Spinal cord (tissue), 10 donors: ENCODE measurements at places on chromosomes 1 and 21. TPM values are rescaled to one million over a fixed set of nuclear protein-coding genes. Genes with fewer than 3 reads are reported as not detected.
A peak's percentile ranks its signal among the peaks of the same experiment; 100 is the strongest.

GRCh38 chr1:62439652-62440371 lies 3.0 kb downstream of the USP1 start:
- peaks cover 9% of the 10 kb centered on the region for H3K36me3 ChIP-seq
- DNase-seq = no peak
- no peak overlapping the region for H3K4me3 ChIP-seq
- peaks cover 10% of the 10 kb centered on the region for H3K4me1 ChIP-seq

DNA sequence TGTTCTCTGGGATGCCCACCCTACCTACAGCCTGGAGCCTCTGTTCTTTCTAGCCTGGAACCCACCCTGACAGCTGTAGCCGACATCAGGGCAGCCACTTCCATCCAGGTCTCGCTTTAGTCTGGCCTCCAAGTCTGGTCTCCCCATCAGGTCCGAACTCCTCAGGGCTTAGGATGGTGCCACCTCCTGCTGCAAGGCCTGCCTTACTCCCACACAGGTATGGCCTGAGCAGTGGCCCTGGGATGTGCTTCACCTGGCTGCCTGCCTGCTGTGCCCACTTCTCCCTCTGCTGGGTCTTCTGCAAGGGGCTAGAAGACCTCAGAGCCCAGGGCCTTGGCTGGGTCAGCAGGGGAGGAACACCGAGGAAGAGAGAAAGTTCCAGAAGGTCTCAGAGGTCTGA lies 35.7 kb upstream of the MAGOH start:
- no peak overlapping the region for H3K4me3 ChIP-seq
- H3K36me3 ChIP-seq = peaks cover 85% of the 10 kb centered on the region

- no peak overlapping the region for H3K4me3 ChIP-seq
- no peaks in the 10 kb centered on the region for H3K27me3 ChIP-seq
- no peaks in the 10 kb centered on the region for H3K36me3 ChIP-seq
- no peak for DNase-seq
Observed at GRCh38 chr1:104466068-104466467, 716.4 kb downstream of the AMY1C start.

- H3K4me1 ChIP-seq = no peaks in the 10 kb centered on the region
- no peak overlapping the region for H3K27ac ChIP-seq
- H3K4me3 ChIP-seq = no peak overlapping the region
- no peaks in the 10 kb centered on the region for H3K27me3 ChIP-seq
Observed at GRCh38 chr1:213829780-213830179, 158.0 kb upstream of the PROX1 start.

GRCh38 chr1:204478172-204478899 lies 16.3 kb downstream of the PIK3C2B start:
- peaks cover 8% of the 10 kb centered on the region for H3K36me3 ChIP-seq
- H3K4me3 ChIP-seq = no peak overlapping the region
- no peaks in the 10 kb centered on the region for H3K27me3 ChIP-seq
- no peak for DNase-seq
- H3K4me1 ChIP-seq = peaks cover 52% of the 10 kb centered on the region

- peaks cover 49% of the 10 kb centered on the region for H3K4me1 ChIP-seq
- H3K27ac ChIP-seq = no peak overlapping the region
- H3K27me3 ChIP-seq = peaks cover 23% of the 10 kb centered on the region
- H3K36me3 ChIP-seq = peaks cover 54% of the 10 kb centered on the region
Observed at GRCh38 chr1:10635992-10636391, 160.5 kb downstream of the CASZ1 start.

DNA sequence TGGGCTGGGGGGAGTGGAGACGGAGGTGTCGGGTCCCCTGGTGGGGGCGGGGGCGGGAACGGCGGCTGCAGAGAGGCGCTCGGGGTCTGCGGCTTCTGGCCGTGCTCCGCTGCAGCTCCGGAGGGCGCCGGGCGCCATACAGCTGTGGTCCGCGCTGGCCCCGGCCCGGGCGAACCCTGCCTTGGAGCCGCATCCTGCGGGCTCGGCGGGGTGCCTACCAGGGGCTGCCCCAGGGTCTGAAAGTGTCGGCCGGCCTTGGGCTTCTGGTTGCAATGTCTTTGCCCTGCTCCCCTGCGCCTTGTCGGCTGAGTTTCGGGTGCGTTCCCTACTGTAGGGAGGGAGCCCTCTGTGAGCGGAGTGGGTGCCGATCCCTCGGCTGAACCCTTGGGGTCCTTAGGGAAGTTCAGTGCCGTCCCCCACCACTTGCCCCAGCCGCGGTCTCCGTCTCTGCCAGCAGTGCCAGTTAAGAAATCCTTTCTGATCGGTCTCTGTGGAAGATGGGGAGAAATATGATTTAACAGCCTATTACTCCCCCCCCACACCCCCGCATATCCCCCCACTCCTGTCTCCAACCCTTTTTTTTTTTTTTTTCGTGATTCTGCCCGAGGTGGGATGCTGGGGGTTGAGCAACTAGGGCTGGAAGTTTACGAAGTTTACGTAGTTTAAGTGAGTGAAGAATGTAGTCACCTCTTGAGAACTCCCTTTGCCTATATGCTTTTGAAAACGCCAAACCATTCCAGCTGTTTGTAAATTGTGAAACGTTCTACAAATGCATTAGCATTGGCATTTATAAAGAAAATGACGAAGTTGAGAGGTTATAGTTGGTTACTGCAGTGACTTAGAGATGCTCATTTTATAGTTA lies 588 bp downstream of the NEXN start:
- H3K27me3 ChIP-seq = no peaks in the 10 kb centered on the region
- H3K36me3 ChIP-seq = no peaks in the 10 kb centered on the region
- peak overlapping the region; percentile 90 for H3K27ac ChIP-seq
- peak overlapping the region; percentile 72 for H3K4me3 ChIP-seq
- peak; percentile 8 for DNase-seq

DNA sequence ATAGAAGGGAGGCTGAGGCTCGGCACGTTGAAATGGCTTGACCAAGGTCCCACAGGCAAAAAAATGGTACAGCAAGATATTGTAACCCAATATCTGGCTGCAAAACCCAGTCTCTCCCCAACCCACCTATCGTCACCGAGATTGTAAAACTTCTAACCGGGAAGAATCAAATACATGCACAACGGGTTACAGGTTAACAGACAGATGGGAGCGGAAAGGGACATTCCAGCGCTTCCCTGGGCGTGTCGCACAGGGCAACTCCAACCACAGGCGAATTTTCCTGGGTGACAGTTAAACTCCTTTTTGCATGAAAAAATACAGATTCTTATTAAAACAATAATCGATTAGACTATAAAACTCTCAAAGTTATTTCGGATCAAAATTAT lies 31.8 kb upstream of the JUN start:
- peaks cover 7% of the 10 kb centered on the region for H3K27me3 ChIP-seq
- DNase-seq = no peak
- no peaks in the 10 kb centered on the region for H3K36me3 ChIP-seq
- H3K4me1 ChIP-seq = peaks cover 23% of the 10 kb centered on the region

DNA sequence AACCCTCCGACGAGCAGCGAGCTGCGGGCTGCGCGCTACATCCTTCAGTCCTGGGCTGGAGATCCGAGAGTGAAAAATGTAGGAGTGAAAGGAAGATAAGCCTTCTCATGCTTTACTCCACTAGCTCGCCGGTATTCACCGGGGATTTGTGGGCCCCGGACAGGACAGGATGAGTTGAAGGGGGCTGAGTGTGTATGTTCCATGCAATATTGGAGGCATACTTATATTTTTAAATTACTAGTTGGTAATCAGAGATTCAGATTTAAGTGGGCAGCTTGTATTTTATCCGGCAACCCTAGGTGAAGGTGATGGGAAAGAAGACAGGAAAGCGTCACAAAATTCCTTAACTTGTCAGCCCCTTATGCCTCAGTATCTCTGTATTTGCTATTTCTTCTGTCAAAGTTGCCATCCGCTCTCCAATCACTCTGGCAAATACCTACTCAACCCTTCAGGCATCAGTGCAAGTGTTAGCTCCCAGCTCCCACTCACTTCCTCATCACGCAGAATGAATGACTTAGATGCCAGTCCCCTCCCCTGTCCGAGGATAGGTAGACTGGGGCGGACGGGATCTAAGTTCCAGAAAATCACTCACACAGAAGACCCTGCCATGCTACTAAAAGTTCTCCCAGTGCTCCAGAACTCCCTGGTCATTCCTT lies 503 bp upstream of the PIGM start:
- DNase-seq = no peak
- H3K4me3 ChIP-seq = peak overlapping the region; percentile 72
- H3K27me3 ChIP-seq = no peaks in the 10 kb centered on the region
- H3K27ac ChIP-seq = peak overlapping the region; percentile 78
- no peaks in the 10 kb centered on the region for H3K36me3 ChIP-seq

- H3K27ac ChIP-seq = peak overlapping the region; percentile 37
- H3K4me3 ChIP-seq = no peak overlapping the region
- no peaks in the 10 kb centered on the region for H3K27me3 ChIP-seq
- H3K4me1 ChIP-seq = peaks cover 12% of the 10 kb centered on the region
- no peak for DNase-seq
Observed at GRCh38 chr1:89910780-89911179, 84.1 kb upstream of the ZNF326 start.

DNA sequence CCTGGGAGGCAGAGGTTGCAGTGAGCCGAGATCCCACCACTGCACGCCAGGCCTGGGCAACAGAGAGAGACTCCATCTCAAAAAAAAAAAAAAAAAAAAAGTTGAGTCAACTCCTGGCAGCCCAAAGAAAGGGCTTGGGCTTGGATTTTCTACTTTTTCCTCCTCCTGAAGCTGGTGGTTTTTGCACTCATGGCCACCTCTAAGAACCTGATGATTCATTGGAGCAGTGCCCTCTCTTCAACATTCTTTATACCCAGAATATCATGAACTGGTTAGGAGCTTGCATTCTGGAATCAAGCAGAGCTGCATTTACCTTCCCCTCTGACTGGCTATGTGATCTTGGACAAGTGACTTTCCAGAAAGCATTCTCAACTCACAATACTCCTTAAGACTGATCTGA lies 3.5 kb upstream of the ACTA1 start:
- no peak for DNase-seq

- no peaks in the 10 kb centered on the region for H3K4me1 ChIP-seq
- H3K4me3 ChIP-seq = no peak overlapping the region
- no peaks in the 10 kb centered on the region for H3K36me3 ChIP-seq
- DNase-seq = no peak
- H3K27me3 ChIP-seq = no peaks in the 10 kb centered on the region
Observed at GRCh38 chr21:38765056-38765455, 40.7 kb upstream of the ETS2 start.

DNA sequence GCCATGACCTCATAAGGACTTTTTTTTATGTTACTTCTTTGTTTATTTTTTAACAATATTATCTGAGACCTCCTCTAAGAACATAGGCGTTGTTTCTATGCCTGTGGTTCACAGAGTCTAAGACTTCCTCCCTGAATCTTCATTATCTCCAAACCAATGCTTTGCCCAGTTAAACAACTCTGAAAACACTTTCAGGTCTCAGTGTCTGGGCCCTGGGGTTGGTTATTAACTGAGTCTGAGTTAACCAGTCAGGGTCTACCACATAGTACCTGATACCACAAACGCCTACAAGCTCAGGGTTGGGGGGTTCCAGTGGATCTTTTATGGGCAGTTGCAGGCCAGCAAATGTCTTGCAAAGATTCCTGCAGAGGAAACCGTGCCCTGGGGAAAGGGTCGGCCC lies 138.2 kb downstream of the AJAP1 start:
- H3K36me3 ChIP-seq = peaks cover under 1% of the 10 kb centered on the region
- H3K27me3 ChIP-seq = no peaks in the 10 kb centered on the region
- H3K4me1 ChIP-seq = peaks cover 4% of the 10 kb centered on the region
- H3K27ac ChIP-seq = no peak overlapping the region
- H3K4me3 ChIP-seq = no peak overlapping the region

DNA sequence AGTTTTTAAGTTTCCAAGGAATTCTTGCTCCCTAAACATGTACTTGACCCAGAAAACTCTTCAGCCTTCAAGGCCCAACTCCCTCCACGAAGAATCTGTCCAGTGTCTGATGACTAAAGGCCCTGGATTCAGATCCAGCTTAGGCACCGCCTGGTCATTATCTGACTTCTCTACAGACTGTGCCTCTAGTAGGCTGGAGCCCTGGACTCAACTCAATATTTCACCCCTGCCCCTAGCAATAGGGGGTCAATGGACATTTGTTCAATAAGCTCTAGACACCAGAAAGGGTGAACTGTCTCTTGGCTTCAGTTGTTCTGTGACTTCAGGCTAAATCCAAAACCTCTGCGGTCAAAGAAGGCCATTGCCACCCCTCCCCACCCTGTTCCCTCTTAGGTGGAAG lies 34.5 kb downstream of the NUAK2 start:
- no peaks in the 10 kb centered on the region for H3K27me3 ChIP-seq
- H3K36me3 ChIP-seq = no peaks in the 10 kb centered on the region
- H3K27ac ChIP-seq = no peak overlapping the region

DNA sequence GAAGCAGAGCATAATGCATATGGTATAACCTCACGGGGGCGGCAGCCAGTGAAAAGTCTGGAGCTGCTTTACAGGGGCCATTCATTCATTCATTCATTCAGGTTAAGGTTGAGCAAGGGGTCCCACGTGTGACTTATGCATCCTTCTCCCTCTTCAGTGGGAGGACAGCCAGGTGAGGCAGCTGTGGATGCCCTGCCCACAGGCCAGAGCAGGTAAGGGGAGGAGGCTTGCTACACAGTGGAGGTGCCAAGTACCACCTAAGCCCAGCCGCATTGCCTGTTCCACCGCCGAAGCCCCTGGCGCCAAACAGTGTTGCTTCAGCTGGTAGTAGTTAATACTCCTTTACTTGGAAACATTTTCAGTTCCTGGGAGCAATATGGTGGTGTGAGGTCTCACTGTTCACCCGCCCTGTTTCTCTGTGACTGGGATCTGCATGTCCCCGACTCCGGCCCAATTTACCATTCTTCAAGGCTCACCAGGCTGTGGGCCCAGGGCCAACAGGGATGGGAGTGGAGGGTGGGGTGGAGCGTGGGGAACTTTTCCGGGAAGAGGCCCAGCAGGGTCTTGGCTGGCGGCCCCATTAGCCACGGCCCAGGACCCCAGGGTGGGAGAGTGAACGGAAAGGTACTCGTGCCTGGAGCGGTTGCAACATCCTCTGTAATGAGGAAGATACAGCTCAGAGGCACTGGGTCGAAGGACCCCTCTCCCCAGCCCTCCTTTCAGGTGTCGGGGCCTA lies 722 bp upstream of the PODN start:
- H3K4me1 ChIP-seq = peaks cover 23% of the 10 kb centered on the region
- no peak for DNase-seq
- H3K4me3 ChIP-seq = peak overlapping the region; percentile 43
- peak overlapping the region; percentile 22 for H3K27ac ChIP-seq

- peaks cover 17% of the 10 kb centered on the region for H3K36me3 ChIP-seq
- H3K27ac ChIP-seq = no peak overlapping the region
- H3K27me3 ChIP-seq = no peaks in the 10 kb centered on the region
- H3K4me3 ChIP-seq = no peak overlapping the region
- no peak for DNase-seq
- H3K4me1 ChIP-seq = no peaks in the 10 kb centered on the region
Observed at GRCh38 chr1:64878090-64878489, 88.3 kb downstream of the JAK1 start.

GRCh38 chr1:30478283-30478682 lies 245.1 kb downstream of the MATN1 start:
- H3K27me3 ChIP-seq = no peaks in the 10 kb centered on the region
- H3K4me1 ChIP-seq = no peaks in the 10 kb centered on the region

OR14K1 gene
- total RNA-seq = not detected

CD48 gene
- total RNA-seq = 1.1 TPM

MACO1 gene
- 31.0 TPM for total RNA-seq

OR10J1 gene
- not detected for total RNA-seq

ANKRD45 gene
- total RNA-seq = 8.8 TPM

GSTM5 gene
- total RNA-seq = 6.6 TPM

SPRR4 gene
- total RNA-seq = not detected

WLS gene
- 90.4 TPM for total RNA-seq

RHD gene
- 1.4 TPM for total RNA-seq

KRTAP13-2 gene
- not detected for total RNA-seq

SLFNL1 gene
- 0.59 TPM for total RNA-seq

ADORA1 gene
- total RNA-seq = 3.1 TPM
